NCI-H510A (cell line): ENCODE measurements at places on chromosomes 1 and 21.

DNA sequence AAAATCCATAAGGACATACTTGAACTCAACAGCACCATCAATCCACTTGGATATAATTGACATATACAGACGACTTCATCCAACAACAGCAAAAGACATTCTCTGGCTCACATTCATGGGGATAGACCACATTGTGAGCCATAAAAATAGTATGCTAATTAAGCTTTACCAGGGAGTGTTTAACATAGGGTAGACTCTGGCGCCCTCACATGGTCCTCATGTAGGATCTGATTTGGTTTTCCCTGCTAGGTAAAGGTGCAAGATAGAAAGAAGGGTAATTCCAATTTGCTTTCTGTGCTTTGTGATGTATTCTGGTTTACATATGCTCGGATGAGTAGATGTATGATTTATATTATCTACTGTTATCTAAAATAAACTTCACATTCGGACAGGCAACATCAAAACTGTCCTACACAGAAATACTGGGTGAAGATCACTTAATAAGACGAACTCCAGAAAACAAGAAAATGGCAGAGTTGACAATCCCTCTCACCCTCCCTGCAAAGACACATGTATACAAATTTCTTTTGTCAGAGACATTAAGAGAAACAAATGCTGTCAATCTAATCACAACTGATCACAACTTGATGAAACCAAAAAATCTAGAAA is 27.7 kb downstream of the CR1L start:
- DNase-seq: peak; percentile 48

DNA sequence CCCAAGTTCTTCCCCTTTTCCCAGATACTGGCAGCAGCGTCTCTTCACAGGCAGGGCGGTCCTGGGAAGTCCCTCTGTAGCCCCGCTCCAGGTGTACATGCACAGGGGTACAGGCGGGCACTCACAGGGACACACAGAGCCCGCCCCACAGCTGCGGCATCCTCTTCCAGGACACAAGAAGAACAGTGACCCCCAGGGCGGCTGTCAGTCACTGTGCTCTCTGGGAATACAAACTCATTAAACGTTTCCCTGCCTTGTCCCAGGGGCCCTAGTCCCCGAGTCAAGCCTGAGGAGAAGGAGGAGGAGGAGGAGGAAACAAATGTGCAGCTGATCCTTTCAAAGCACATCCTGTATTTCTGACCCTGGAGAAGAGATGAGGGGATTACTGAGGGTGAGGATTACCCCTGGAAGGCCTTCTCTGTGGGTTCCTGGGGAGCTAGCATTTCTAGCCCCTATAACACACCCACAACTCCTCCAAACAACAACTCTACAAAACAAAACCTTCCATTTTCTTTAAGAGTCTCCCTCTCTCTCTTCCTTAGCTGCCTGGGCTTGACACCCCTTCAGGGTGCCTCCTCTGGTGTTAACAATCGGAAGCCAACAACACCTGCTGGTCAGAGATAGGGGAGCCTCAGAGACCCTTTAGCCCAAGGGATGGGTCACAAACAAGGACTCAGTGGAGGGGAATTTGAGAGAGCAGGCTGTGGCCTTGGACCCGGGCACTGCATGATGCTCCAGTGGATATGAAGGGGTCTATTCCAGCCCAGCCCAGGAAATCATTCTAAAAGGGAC is 28.4 kb upstream of the DMBX1 start:
- no peak for DNase-seq

- no peak for DNase-seq
Measured at GRCh38 chr1:67843746-67844145, 10.5 kb upstream of the GNG12 start.

- DNase-seq: no peak
Measured at GRCh38 chr21:45453308-45453950, 48.5 kb downstream of the COL18A1 start.

GRCh38 chr1:61463220-61463619 is 261.7 kb downstream of the TM2D1 start:
- no peak for DNase-seq

DNA sequence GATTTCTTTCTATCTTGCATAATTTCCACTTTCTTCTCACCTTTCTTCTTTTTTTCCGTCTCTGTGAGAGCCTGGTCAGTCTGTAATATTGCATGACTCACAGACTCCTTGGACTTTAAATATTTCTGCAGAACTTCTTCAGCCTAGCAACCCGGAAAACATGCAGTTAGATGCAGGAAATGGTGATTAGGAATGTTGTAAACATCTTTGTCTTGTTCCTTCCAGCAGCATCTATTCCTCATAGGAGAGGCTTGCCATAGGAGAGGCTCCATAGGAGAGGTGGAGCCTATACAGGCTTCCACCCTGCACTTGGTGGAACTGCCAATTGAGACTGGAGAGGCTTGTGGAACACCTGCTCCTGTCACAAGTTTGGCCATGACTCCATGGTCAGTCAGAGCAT is 10.0 kb downstream of the GBP5 start:
- DNase-seq: no peak

- DNase-seq: no peak
Measured at GRCh38 chr1:85264150-85264549, 4.7 kb upstream of the C1orf52 start.

- DNase-seq: peak; percentile 18
Measured at GRCh38 chr1:2496087-2496622, 20.1 kb downstream of the PLCH2 start.

- DNase-seq: no peak
Measured at GRCh38 chr21:42474043-42474831, 21.8 kb downstream of the RSPH1 start.

- no peak for DNase-seq
Measured at GRCh38 chr1:180961622-180962021, 48.9 kb downstream of the KIAA1614 start.

- no peak for DNase-seq
Measured at GRCh38 chr1:58575551-58576324, 1.3 kb downstream of the TACSTD2 start.

- DNase-seq: no peak
Measured at GRCh38 chr1:91325456-91325855, 79.2 kb downstream of the HFM1 start.

GRCh38 chr1:91552091-91552490 is 51.4 kb downstream of the CDC7 start:
- DNase-seq: no peak

- no peak for DNase-seq
Measured at GRCh38 chr1:19563324-19564097, 78.2 kb upstream of the CAPZB start.

- no peak for DNase-seq
Measured at GRCh38 chr1:17070163-17070525, 16.3 kb upstream of the SDHB start.

DNA sequence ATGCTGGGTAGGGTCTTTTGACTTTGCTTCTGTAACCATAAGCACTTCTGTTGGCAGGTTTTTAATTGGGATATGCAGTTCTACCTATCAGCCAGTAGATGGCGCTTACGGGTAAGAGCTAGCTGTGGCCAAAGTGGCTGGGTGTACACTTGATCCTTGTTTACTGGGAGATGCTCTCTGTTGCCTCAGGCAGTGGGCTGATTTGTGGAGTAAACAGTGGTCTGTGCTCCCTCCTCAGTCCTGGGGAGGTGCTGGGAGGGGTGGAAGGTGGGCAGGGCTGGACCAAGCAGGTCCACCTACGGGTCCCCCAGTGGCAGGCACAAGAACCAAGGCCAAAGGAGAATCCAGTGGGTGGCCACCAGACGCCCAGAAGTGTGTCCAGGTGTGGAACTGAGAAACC is 43.4 kb downstream of the RALGPS2 start:
- DNase-seq: no peak

GRCh38 chr1:232244426-232244825 is 385.5 kb downstream of the SIPA1L2 start:
- DNase-seq: no peak

DNA sequence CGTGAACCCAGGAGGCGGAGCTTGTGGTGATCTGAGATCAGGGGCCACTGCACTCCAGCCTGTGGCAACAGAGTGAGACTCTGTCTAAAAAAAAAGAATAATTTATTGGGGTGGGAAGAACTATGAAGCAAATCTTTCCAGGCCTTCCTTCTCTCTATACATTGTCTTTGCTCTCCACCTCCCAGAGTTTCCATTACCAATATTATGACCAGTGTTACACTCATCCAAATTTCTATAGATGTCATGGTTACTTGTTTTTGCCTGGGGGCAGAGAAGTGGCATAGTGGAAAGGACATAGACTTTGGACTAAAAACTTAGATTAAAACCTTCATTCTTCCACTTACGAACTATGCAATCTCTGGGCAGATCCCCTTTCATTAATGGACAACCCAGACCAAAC is 10.1 kb downstream of the FASLG start:
- DNase-seq: no peak

GRCh38 chr21:41932191-41932575 is 21.6 kb downstream of the C2CD2 start:
- DNase-seq: no peak

DNA sequence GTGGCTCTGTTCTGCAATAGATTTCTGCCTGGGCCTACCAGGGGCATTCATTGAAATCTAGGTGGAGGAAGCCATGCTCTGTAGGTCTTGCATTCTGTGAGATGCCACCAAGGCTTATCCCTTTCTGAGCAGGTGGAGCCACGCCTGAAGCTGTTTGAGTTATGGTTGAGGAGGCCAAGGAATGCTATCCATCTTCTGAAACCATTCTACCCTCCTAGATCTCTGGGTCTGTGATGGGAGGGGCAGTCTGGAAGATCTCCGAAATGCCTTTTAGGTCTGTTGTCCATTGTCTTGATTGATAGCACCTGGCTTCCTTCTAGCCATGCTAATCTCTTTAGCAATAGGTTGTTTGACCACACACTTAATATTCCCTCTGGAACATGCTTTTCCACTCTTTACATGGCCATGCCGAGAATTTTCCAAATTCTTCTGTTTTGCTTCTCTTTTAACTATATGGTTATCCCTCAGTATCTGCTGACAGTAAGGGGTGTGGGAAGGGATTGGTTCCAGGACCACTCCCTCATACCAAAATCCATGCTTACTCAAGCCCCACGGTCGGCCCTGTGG is 45.2 kb downstream of the AK4 start:
- DNase-seq: no peak

DNA sequence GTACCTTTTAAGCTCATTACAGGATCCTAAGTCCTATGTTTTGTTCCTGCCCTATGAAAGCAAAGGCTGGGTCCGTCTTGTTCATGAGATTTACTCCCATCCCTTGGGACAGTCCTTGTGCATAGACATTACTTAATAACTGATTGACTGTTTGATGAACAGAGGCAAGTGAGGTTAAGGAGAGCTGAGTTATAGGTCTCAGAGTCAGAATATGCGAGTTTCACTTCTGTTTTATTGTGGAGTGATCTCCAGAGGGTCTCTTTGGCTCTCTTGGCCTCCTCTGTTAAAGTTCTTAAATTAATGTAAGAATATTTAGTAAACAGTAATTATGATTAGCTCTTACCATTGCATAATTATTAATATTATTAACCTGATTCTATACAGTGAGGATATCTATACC is 52.6 kb downstream of the BRINP2 start:
- DNase-seq: no peak

- no peak for DNase-seq
Measured at GRCh38 chr1:159008744-159009188, 941 bp upstream of the IFI16 start.

GRCh38 chr1:46179138-46180081 is 3.1 kb upstream of the P3R3URF start:
- peak; percentile 84 for DNase-seq

- no peak for DNase-seq
Measured at GRCh38 chr1:1132956-1133750, 17.3 kb upstream of the C1orf159 start.

- DNase-seq: no peak
Measured at GRCh38 chr1:107833061-107833460, 131.9 kb downstream of the VAV3 start.

DNA sequence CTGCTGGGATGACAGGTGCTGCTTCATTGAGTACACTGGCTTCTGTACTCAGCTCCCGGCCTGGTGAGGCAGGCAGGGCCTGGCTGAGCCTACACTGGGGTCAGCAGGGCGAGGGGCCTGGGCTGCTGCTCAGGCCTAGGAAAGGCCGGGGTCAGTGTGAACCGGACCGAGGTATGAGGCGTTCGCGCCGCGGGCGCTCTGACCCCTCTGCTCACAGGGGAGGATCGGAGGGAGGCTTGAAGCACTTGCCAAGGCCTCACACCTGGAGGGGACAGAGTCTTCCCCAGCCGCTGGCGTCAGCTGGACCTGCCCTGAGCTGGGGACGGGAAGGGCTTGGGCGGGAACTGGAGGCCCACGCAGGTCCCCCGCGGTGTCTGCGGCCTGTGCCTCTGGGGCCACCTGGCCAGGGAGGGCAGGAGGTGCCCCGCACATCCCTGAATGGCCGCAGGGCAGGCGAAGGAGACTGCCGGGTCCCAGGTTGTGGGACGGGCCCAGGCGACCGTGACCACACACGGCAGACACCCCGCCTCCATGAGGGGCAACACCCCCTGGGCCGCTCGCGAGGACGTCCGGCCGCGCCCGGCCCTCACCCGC is 466 bp downstream of the PEX10 start:
- DNase-seq: no peak

- DNase-seq: no peak
Measured at GRCh38 chr1:41855713-41856112, 63.0 kb downstream of the HIVEP3 start.

DNA sequence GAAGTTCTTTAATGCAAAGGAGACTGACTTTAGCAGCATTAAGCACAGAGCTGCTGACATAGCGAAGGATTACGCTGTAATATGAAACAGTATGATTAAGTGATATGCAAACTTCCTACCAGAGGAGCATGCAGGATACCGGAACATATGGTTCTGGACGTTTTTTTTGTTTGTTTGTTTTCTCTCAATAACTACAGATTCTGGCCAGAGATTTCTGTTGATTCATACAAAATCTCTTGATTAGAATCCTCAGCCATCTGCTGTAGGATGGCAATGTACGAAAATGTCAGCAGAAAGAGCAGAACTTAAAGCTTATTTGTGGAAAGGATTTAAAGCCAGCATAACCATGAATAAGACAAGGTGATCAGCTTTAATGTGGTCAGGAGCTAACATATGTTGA is 970.7 kb downstream of the KCNT2 start:
- DNase-seq: no peak

- no peak for DNase-seq
Measured at GRCh38 chr1:22780696-22781095, 70.1 kb downstream of the EPHB2 start.

GRCh38 chr1:38092256-38092655 is 45.7 kb upstream of the POU3F1 start:
- no peak for DNase-seq

DNA sequence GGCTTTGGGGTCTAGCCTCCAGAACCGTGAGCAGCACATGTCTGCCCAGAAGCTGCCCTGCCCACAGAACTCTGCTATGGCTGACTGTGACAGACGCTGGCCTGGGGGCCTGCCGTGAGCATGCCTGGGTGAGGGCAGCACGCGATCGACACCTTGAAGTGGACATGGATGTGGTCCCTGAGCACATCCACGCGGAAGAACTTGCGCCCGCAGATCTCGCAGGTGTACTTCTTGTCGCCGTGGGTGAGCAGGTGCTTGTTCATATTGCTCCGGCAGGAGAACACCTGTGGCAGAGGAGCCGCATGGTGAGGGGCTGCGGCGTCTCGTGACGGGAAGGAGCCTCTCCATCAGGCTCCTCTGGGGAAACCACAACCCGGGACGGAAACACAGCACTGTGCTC is 56.0 kb downstream of the PRDM15 start:
- DNase-seq: no peak
